SHP77 (cell line): ENCODE measurements at places on chromosomes 4 and X.
A peak's percentile ranks its signal among the peaks of the same experiment; 100 is the strongest.

DNA sequence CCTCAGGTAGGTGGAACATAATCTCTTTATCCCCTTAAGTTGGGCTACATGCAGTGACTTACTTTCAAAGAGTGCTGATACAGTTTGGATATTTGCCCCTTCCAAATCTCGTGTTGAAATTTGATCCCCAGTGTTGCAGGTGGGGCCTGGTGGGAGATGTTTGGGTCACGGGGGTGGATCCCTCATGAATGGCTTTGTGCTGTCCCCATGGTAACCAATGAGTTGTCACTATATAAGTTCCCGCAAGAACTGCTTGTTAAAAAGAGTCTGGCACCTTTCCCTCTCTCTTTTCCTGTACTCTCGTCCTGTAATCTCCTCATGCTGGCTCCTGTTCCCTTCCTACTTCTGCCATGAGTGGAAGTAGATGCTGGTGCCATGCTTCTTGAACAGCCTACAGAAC, 71.3 kb downstream of the GLRA3 start:
- DNase-seq, result no peak

- no peak for DNase-seq
Observed at GRCh38 chrX:108299101-108299591, 139.1 kb downstream of the COL4A6 start.

DNA sequence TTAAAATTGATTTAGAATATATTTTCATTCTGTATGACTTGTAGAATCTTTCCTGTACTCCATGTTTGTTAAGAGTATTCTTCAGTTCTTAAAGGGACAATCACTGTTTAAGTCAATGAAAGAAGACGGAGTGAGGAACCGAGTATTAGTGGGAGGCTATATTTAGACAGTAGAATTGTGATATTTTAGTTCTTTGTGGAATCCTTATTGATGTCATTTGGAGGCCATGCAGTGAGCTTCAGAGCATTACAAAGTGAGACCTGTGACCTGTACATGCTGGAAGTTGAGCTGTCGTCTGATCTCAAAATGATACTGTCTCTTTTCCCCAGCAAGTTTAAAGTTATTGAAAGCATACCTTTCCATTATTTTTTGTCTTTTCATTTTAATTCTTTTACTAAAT, 394.7 kb downstream of the GALNTL6 start:
- no peak for DNase-seq

GRCh38 chr4:73788411-73788810, 48.0 kb downstream of the CXCL8 start:
- DNase-seq, result no peak

GRCh38 chr4:38004062-38004461, 43.9 kb downstream of the PTTG2 start:
- DNase-seq, result no peak

- no peak for DNase-seq
Observed at GRCh38 chr4:40301603-40302002, 33.5 kb upstream of the CHRNA9 start.

- DNase-seq, result peak; percentile 22
Observed at GRCh38 chr4:137819964-137820383, 287.7 kb upstream of the PCDH18 start.

GRCh38 chr4:184755278-184755677, 21.4 kb upstream of the CENPU start:
- no peak for DNase-seq

DNA sequence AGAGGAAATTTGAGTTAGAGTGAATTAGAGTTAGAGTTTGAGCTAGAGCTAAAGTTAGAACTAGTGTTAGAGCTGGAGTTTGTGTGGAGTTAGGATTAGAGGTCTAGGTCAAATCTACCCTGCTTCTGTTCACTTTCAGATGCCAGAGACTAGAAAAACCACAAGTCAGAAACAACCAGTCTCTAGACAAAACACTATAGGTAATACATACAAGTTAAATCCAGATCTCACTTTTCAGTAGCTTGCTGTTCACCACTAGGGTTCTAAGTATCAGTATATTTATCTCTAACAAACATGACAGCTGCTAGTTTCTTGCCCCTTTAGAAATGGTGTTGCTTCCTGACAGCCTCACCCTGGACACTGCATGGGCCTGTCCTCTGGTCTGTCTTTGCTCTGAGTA, 300.7 kb downstream of the ARAP2 start:
- DNase-seq, result no peak

DNA sequence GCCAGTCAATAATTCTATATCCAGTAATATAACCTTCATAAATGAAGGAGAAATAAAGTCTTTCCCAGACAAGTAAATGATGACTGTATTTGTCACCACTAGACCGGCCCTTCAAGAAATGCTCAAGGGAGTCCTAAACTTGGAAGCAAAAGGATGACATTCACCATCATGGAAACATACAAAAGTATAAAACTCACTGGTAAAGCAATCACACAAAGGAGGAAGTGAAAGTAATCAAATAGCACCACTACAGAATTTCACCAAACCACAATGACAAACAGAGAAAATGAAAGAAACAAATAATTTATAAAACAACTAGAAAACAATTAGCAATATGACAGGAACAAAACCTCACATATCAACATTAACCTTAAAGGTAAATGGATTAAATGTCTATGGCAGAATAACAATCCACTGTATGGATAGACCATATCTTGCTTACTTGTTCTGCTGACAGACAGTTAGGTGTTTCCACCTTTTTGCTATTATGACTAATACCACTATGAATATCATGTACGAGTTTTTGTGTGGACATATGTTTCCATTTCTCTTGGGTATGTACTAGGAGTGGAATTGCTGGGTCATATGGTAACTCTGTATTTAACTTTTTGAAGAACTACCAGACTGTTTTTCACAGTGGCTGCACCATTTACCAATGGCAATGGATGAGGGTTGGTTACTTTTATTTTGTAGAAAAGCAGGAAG, 44.9 kb downstream of the NAT8L start:
- DNase-seq, result no peak

- peak; percentile 45 for DNase-seq
Observed at GRCh38 chr4:681736-682451, 7.1 kb downstream of the SLC49A3 start.

GRCh38 chrX:19776753-19777152, 110.6 kb downstream of the SH3KBP1 start:
- no peak for DNase-seq

DNA sequence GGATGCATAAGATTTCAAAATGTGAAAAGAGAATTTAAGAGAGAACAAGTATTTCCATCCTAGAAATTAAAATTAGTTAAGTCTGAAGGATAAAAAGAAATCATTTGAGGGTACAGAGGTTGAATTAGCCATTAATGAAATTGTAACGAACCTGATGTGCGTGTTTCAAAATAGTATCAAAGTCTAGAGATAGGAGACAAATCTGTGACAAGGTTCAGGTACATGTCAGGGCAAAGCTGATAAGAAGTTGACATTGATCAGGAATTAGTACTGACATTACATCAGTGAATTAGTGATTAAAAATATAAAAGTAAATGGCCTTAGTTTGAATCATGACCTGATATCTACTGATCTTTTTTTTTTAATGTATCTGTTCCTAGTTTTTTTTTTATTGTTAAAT, 62.3 kb downstream of the UGT2B10 start:
- DNase-seq, result no peak

- DNase-seq, result no peak
Observed at GRCh38 chr4:144176476-144176875, 36.0 kb upstream of the GYPA start.

DNA sequence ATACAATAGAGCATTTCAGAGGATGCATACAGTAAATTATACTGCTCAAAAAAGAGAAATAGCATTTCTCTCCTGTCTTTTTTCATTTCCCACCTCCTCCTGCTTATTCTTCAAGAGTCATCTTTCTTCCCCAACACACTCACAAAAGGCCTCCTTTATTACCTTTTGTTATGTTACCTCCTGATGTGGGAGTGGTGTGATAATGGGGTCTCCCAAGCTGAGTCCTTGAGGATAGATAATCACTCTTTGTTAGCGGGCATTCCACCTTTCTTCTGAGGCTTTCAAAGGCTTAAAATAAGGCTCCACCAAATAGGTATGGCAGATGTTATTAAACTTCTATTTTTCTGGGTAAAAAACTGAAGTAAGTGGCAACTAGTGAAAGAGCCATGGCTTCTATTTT, 159.8 kb downstream of the CPEB2 start:
- no peak for DNase-seq

DNA sequence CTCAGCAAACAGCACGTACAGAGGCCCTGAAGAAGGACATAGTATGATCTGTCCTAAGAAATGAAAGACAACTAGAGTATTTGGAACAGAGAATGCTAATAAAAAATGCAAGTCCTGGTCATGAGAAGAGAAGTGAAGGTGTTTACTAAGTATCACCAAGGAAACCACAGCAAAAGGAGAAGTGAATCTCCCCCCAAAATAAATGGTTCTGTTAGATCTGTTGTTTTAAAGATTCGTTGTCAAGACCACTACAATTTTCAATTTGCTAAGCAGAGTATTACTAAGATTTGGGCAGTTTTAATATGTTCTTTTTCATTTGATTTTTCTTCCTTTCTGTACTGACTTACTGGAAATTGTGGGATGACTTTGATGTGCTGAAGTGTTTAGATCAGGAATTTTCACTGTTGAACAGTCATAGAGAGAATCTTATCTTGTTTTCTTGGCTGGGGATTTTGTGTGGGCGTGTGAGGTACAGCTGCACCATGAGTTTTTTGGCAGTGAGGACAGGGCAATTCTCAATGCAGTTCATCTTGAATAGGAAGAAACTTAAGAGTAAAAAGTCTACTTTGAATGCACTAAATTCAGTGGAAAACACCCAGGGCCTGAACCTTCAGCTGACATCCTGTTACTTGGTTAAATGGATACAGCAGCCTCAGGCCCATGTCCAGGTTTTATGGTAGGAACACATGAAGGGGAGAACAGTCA, 132.2 kb downstream of the STIM2 start:
- DNase-seq, result no peak

GRCh38 chrX:45762699-45763647, 562.3 kb upstream of the DIPK2B start:
- DNase-seq, result no peak

DNA sequence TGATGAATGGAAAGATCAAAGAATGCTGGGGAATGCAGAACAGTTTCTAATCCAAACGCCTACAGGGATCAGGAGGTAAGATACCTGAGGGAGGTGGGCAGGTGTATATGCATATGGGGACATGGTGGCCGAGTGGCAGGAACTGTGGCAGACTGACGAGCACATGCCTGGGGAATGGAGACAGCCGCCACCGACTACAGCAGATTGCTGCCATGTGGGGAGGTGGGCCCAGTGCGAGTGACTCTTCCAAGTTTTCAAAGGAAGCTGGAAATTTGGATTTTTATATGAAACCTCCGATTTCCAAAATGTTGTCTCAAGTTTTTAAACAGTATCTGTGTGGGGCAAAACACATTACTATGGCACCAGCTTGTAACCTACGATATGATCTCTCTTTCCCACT, 9.9 kb downstream of the ZNF827 start:
- no peak for DNase-seq

GRCh38 chr4:153733751-153734448, 25.9 kb downstream of the RNF175 start:
- DNase-seq, result no peak

- DNase-seq, result no peak
Observed at GRCh38 chrX:19889582-19890342, 2.4 kb upstream of the SH3KBP1 start.

DNA sequence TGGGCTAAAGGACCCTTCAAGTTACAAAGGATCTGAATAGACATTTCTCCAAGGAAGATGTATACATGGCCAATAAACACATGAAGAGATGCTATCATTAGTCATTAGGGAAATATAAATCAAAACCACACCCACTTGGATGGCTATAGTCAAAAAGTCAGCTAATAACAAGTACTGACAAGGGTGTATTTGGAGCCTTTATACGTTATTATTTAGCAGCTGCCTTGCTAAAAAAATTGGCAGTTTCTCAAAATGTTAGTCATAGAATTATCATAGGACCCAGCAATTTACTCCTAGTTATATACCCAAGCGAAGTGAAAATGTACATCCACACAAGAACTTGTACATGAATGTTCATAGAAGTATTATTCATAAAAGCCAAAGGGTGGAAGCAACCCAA, 112.7 kb upstream of the DUSP21 start:
- DNase-seq, result no peak

- no peak for DNase-seq
Observed at GRCh38 chr4:52968241-52968640, 106.1 kb downstream of the RASL11B start.

GRCh38 chr4:89586318-89586717, 250.6 kb downstream of the SNCA start:
- DNase-seq, result no peak

GRCh38 chrX:130575831-130576389, 174.1 kb downstream of the RBMX2 start:
- peak; percentile 2 for DNase-seq

DNA sequence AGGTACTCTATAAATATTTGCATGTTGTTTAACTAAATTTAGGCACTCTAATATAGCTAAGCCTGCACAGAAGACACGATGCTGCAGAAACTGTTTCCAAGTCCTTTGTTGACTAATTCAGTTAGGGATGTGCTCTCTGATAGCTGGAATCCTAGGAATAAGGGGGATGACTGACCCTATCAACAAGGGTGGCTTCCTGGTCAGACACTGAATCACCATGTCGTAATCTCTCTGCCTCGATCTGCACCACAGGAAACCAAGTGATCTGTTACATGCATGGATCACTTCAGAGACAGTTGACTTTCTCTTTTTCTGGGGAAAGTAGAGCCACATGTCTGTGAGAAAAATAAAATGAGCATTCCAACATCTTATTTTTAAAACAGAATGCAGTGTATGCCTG, 169.1 kb downstream of the GUCY2F start:
- no peak for DNase-seq

- no peak for DNase-seq
Observed at GRCh38 chr4:2804449-2804972, 11.6 kb downstream of the SH3BP2 start.

DNA sequence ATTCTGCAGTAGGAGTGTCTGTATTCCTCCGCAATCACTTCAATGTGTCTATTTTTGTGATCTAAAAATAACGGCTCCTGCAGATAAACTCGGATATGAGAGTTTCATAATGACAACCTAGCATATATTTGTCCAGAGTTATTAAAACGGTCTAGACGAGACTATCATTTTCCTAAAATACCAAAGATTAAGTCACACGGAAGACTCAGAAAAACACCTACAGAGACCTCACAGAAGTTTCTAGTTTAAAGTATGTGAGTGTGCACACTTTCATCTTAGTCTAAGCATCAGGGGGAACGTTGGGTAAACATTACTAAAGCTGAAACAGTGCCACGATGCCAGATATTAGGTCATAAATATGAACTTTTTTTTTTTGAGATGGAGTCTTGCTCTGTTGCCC, 156.9 kb downstream of the AFAP1 start:
- DNase-seq, result no peak
